ENCODE measurements at places on chromosomes 12 and 14. TPM values are rescaled to one million over a fixed set of nuclear protein-coding genes. Genes with fewer than 3 reads are reported as not detected.

Gene RD3L
- not detected for total RNA-seq

Gene TMPRSS12
- not detected for total RNA-seq

Gene LALBA
- not detected for total RNA-seq

Gene PLEKHH1
- total RNA-seq: 0.14 TPM

Gene GPD1
- not detected for total RNA-seq

Gene ERO1A
- total RNA-seq: 81.4 TPM

GRCh38 chr12:55629058-55629841, 7.4 kb upstream of the OR10P1 start:
- no peak for DNase-seq

GRCh38 chr14:22721213-22721612, 45.3 kb upstream of the OXA1L start:
- DNase-seq: no peak

- DNase-seq: no peak
These were observed 15.2 kb upstream of the CCT2 start for GRCh38 chr12:69570000-69570516.

DNA sequence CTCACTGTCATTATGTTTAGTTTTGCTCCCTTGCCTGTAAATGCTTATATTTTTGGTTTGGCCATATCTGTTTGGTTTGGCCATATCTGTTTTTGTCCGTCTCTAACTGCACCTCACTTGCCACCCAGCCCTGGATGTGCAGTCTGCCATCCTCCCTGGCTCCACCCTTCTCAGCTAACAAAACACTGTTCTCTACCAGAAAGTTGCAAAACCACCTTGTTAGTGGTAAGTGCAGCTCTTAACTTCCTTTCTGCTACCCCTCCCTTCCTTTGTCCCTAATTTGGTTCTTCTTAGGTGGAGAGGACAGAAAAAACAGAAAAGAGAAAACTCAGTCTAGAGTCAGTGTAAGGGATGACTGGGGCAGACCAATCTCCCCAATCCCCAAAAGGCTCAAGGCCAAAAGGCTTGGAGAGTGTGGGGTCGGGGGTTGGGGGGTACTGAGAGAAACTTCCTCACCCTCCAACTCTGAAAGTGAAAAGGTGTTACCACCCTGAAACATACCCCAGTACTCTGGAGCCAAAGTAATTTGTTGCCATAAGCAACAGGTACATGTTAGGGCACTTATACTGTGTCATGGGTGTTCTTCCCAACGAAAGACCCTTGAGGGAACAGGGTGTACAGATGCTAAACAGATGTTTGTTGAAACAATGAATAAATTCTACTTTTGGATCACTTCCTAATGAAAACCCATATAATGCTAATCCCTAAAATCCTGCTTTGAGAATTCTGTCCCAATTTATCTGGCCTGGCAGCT, 5.0 kb downstream of the BIN2 start:
- DNase-seq: no peak

DNA sequence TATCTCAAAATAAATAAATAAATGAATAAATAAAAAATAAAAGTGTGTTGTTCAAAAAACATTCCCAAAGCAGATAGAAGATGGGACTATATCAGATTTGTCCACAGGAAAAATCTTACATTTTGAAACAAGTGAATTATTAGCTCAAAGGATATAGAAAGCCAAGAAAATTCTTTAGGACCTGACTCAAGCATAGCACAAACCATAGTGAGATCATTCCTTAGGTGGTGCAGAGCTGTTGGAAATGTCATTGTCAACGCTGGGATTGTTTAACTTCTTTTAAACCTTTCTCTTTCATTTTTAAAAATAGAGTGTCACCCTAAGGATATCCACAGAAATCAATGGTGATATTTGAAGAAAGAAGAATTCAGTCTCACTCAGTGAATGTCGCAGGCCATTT, 43.5 kb downstream of the DRAM1 start:
- no peak for DNase-seq

- DNase-seq: no peak
These were observed 7.4 kb upstream of the OR6J1 start for GRCh38 chr14:22651586-22651985.

- no peak for DNase-seq
These were observed 76.2 kb upstream of the FRMD6 start for GRCh38 chr14:51575349-51576116.

DNA sequence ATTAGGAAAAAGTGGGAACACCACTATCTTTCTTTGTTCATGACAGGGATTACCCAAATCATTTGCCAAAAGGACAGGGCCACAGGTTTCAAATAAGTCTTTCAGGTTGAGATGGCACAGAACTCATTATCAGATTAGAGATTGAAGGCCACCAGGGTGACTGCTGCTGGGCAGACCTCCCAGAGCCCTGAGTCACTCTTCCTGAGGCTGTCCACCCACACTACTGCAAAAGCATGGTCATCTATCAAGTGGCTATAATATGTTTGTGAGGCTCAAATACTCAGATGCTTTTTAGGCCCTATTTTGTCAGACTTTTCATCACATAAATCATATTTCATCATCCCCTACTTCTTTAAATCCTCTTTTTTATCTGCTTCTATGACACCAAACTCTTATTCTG, 155.3 kb upstream of the CCDC196 start:
- DNase-seq: no peak

GRCh38 chr12:107736914-107737313, 24.0 kb downstream of the PRDM4 start:
- no peak for DNase-seq

- DNase-seq: no peak
These were observed 4.7 kb upstream of the DIO2 start for GRCh38 chr14:80215756-80216581.

DNA sequence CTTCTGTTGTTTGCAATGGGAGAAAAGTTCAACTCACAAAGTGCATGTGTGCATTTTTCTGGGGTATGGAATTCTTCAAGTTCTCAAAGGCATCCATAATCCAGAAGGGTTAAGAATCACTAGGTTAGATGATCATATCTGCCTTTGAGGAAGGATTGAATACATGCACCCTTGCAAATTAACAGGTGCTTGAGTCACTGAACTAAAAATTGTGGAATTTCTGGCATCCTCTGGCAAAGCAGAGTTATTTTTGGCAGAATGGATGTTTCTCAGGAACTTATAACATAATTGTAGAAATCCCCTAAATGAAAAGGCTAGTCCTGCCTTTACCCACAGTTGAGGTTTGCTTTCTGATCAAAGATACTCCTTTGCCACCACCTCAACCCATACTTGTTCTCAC, 136.5 kb upstream of the DYRK2 start:
- no peak for DNase-seq

DNA sequence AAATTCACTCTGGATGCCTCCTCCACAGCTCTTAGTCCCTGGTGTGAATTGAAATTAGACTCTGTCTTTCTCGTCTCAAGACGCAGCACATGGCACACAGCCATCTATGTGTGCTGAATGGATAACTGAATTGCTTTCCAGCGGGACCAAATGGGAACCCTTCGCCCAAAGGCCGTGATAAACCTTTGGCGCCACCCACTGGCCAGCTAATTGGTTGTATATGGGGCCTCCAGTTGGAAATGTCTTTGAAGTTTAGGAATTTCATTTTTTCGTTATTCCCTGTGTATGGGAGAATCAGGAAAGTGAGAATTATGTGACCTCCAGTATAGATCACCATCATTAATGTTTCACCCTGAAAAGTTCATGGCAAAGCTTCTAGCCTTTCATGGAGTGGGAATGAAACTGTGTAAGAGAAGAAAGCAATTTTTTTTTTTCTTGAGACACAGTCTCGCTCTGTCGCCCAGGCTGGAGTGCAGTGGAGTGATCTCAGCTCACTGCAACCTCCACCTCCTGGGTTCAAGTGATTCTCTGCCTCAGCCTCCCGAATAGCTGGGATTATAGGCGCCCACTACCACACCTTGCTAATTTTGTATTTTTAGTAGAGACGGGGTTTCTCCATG, 9.8 kb upstream of the HSP90AA1 start:
- DNase-seq: peak; percentile 27

GRCh38 chr12:132812631-132813305, 15.9 kb downstream of the GOLGA3 start:
- no peak for DNase-seq

GRCh38 chr14:72699443-72699842, 194.5 kb downstream of the DPF3 start:
- no peak for DNase-seq

DNA sequence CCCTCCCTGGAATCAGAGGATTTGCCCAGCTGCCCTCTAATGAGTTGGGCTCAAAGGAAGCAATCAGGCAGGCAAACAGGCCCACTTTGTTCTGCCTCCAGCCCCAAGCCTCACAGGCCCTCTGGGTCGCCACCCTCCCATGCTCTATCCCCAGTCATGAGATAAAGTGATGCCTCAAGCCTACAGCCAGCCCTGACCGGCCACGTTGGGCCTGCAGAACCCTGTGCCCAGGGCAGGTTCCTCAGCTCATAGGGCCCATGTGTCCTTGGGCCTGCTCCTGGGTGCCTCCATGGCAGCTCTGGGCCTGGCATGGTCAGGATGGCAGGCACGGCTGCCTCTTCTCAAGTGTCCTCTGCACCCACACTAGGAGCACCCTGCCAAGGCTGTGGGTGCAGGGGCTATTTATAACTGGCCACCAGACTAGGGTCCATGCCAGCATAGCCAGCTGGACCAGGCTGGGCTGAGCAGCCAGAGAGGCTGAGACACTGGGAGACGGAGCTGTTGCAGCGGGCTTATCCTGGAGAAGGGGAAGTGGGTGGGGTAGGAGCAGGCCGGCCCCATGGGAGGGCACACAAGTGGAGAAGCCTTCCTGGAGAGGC, 20.2 kb downstream of the HDAC7 start:
- no peak for DNase-seq

DNA sequence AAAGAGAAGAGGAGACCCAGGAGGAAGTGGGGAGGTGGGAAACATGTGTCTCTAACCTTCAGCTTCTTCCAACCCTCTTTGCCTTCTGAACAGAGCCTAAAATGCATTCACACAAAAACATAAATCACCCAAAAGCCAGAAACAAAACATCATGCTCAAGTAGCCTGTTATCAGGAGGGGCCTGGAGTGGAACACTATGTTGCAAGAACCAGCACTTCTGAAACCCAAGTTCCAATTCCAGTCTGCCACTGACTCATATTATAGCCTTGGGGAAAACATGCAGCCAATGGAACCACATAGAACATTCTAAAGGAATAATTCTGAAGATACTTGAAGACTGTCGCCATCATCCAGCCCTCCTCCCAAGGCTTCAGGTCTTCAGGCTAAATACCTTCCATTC, 169.8 kb upstream of the PLXNC1 start:
- DNase-seq: no peak

Measured in pulmonary artery endothelial cell (primary cell).